ENCODE measurements at places on chromosomes 16 and 17.

DNA sequence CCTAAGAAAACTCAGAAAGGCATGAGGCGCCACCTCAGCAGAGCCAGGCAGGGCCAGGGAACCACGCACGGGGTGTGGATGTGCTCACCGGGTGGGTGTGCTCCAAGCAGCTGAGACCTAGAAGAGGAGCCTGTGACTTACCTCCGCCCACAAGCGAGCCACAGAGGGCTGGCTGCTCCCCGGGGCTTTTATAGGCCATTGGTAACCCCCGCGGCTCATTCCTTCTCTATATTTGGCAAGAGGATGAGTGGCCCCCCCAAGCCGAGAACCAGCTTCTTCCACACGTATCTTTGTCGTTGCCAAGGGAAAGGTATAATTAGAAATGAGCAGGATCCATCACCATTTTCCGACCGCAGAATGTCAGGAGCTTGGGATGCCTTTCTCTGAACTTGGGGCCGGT lies at the start of gene MYH3:
Gene MYH3 (minus strand): TSS at position 162 of the 400 bp plus-strand sequence. CDS start 2,245 bp downstream, outside the sequence.
- no peak for DNase-seq

DNA sequence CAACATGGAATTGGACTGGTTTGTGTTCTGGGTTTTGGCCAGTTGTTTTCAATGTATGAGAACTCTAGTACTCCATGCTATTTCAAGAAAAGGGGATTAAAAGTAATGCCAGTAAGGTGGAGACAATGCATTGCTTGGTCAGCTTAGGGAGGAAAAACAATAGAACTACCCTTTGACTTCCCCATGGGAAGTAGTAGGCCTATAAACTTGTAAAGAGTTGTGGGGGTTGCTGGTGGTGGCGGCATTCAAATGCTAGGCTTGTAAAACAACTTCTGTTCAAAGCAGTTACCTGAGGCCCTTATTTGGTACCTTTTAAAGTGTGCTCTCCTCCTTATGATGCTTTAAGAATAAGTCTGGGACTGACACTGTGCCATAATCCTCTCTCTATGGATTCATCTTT lies 9.4 kb downstream of the MAP3K3 start:
- DNase-seq, result no peak

DNA sequence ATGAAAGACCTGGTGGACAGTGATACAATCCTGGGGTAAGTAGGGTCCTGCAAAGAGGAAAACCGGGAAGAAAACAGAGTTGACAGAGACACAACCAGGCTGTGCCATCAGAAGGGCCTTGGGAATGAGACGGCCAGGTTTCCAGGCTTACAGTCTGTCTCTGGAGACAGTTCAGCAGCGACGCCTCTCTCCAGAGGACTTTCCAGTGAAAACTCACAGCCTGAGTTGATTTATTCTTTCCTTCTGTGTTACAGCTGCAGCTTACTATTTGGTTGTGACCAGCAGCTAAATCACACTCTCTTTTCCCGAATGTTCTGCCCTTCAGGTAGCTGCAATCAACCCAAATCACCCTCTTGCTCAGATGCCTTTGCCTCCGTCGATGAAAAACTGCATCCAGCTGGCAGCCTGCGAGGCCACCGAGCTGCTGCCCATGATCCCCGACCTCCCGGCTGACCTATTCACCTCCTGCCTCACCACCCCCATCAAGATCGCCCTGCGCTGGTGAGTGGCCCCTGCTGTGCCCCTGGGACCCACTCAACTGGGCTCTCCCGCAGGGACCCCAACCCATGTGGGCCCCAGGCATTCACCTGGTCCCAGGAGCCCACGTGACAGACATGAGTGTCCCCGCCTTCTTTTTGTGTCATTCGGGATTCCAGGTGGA lies 209.2 kb downstream of the RPTOR start:
- no peak for DNase-seq

DNA sequence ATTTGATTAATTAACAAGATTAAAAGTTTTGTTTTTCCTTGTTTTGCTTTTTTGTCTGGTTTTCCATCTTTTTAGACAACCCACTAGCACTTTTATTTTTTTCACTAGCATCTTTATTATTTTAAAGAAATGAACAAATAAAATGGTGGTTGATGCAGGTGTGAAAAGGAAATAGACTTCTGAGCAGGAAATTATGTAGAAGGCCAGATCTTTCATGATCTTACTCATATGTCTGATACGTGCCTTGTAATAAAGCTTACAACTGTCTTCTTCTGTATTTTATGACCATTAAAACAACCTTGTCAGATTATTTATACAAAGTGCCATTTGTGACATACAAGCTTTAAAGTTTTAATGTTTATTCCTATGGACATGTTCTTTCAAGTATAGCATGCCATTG lies 6.3 kb downstream of the SLFN12L start:
- no peak for DNase-seq

GRCh38 chr16:11359370-11359769 lies 14.1 kb downstream of the RMI2 start:
- DNase-seq, result no peak

DNA sequence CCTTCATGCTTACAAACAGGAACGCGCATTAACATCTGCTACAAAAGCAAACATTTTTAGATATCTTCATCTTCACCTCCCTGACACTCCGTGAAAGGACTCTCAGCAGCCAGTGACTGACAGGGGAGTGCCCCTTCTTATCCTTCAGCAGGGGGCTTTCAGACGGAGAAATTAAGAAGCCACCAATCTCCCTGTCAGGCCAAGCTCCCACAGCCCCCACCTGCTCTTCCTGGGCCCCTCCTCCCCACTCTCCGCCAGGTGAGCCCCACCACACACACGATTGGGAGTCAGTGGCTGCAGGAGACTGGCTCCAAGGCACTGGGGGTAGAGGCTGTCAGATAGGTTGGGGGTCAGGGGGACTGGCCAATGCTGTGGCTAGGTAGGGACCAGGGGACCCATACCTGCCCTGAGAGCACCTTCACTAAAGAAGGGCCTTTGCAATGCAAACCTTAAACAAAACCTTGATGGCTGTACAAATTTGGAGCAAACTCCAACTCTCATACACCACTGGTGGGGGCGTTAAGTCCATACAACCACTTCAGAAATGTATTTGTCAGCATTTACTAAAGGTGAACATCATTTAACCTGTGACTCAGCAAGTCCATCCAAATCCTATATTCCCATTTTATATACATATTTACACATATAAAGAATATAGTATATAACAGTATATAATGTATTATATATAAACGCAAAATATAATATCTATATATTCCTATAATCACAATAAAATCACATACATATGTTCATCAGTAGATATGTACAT lies 232.2 kb downstream of the ZNF423 start:
- no peak for DNase-seq

DNA sequence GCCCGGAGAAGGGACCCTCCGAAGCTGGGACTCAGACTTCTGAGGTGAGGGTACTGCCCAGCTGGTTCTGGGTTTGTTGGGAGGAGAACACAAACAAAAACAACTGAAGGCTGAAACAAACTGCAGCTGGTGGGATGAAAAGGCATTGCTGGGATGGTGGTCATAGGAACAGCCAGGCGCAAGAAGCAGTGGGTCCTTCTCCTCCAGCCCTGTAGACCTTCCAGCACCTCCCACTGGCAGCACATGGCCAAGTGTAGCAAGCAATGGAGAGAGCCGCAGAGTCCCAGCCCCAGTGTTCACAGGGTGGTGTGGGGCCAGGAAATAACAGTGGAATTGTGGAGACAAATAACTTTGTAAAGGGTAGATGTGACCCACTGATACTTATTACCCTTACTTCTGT lies 48.7 kb upstream of the FOXJ1 start:
- no peak for DNase-seq

- no peak for DNase-seq
Observed at GRCh38 chr17:76408037-76408849, 23.8 kb downstream of the SPHK1 start.

- DNase-seq, result no peak
Observed at GRCh38 chr17:44733753-44734152, 25.0 kb upstream of the ADAM11 start.

GRCh38 chr16:22665048-22665797 lies 148.7 kb upstream of the HS3ST2 start:
- DNase-seq, result no peak

Measured in NCI-H1048 (cell line).